ENCODE measurements at places on chromosomes 1 and 21.

DNA sequence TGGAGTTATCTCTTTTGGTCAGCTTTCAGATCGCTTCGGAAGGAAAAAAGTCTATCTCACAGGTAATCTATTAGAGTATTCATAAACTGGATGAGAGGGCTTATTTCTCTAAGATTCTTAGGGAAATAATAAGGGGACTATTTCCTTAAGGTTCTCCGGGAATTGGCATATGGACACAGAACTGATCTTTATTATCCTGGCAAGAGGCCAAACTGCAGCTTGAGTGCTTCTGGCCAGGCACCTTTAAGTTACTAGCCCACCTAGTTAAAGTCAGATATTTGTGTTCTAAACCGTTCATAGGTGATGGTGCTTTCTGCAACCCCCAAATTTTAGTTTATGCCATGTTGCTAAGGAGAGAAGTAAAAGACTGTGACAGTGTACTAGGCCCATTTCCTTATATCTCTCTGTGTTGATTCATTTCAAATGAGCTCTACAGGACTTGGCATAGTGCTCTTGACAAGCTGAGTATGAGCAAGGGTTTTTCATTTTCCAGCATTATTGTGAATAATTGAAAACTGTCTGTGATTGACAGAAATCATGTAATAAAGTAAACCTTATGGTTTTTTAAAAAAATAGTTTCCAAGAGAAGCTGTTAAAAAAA, 43.4 kb downstream of the SLC22A15 start:
- no peak for DNase-seq

DNA sequence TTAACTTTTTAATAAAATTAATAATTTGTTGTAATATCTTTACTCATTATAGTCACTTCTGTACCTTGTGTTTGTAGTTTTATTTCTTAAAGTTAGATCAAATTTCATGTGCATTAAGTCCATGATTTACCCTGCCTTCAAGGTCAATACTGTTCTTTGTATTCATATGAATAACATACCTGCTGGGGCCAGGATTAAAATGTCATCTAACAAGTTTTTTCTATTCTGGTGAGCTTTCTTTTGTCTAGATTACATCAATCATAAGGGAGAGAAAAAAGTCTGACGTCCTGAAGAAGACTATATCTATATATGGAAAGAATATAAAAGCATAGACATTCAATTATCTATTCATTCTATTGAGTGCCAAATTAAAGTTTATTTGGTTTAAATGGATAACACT, 232.6 kb downstream of the COL11A1 start:
- DNase-seq = no peak

DNA sequence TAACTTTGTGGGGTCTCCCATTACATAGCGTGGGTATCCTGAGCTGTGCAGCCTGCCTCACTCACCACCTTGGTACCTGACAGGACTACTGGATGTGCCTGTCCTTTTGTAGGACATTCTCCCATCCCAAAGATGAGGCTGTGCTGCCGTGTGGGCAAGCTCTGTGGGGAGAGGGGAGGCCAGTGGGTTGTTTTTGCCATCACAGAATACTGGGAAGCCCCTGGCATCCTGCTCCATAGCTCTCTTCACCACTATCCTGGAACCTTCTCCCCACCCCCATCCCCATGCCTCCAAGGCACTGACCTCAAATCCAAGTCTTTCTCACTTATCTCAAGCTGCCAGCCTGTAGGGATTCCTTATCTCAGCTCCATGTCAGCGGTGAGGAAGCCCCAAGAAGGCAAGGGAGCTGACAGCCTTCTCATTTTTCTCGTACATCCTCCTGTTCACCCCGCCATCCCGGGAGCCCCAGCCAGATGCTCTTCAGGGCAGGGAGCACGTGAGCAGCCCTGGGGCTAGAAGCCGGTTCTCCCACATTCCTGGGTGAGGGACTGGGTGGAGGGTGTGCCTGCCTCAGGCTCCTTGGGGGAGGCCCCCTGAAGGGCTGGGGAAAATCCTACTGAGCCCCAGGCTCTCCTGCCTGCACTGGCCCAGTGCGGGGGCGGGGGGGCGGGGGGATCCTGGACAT, 2.4 kb upstream of the ELF3 start:
- peak; percentile 20 for DNase-seq

GRCh38 chr1:205255941-205256780, 28.4 kb downstream of the TMCC2 start:
- DNase-seq = peak; percentile 87

GRCh38 chr21:46255758-46256337, 27.3 kb upstream of the LSS start:
- no peak for DNase-seq

- no peak for DNase-seq
Measured at GRCh38 chr1:46362158-46362557, 21.6 kb downstream of the NSUN4 start.

DNA sequence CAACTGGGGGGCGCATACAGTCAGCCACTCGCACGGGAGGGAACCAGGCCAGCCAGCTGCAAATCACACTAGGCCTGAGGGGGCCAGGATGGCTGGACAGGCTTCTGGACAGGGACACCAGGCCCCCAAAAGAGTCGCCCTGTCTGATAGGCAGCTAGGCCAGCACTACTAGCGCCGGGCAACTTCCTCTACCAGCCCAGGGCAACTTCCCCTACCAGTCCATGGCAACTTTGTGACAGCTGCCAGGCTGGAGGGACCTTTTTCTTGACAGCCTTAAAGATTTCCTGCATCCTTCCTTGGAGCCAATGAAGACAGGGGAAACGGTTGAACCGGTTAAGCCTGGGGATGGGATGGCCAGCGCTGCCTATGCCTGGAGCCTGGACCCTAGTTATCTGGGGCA, 5.1 kb downstream of the IFFO2 start:
- DNase-seq = no peak

- DNase-seq = no peak
Measured at GRCh38 chr1:92980732-92981647, 19.7 kb upstream of the DIPK1A start.

GRCh38 chr1:84916897-84917296, 23.9 kb upstream of the LPAR3 start:
- DNase-seq = no peak

GRCh38 chr21:44436111-44436611, 19.1 kb upstream of the LRRC3 start:
- no peak for DNase-seq

DNA sequence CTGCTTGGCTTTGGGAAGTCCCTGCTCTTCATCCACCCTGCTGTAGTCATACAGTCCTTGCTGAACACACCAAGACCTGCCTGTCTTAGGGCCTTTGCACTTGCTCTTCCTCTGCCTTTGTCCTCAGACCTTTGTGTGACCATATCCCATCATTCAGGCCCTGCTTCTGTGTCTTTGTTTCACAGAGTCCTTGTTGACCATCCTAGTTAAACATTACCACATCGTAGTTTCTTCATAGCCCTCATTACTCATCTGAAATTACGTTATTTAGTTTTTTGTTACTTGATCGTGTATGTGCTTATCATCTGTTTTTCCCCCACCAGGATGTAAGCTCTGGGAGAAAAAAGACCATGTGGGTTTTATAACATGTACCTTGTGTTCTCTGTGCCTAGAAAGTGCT, 18.3 kb upstream of the SPRR5 start:
- DNase-seq = no peak

DNA sequence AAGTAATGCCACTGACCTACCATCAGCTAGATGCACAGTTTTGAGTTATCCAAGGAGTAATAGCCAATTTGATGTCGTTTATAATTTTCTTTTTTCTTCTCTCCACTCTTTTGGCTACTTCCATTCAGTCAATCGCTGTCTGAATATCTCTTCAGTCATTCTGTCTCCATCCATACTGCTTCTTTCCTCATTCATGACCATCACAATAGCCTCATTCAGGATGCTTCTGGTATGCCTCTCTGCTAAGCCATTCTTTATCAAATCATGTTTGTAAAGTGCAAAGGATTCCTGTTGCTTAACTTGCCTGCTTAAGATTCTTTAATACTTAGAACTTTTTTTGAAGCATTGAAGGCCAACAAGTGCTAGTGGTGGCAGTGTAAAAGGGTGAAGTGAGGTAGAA, 20.2 kb downstream of the TYW3 start:
- DNase-seq = no peak

GRCh38 chr1:199612976-199613774, 414.3 kb upstream of the NR5A2 start:
- DNase-seq = peak; percentile 12

DNA sequence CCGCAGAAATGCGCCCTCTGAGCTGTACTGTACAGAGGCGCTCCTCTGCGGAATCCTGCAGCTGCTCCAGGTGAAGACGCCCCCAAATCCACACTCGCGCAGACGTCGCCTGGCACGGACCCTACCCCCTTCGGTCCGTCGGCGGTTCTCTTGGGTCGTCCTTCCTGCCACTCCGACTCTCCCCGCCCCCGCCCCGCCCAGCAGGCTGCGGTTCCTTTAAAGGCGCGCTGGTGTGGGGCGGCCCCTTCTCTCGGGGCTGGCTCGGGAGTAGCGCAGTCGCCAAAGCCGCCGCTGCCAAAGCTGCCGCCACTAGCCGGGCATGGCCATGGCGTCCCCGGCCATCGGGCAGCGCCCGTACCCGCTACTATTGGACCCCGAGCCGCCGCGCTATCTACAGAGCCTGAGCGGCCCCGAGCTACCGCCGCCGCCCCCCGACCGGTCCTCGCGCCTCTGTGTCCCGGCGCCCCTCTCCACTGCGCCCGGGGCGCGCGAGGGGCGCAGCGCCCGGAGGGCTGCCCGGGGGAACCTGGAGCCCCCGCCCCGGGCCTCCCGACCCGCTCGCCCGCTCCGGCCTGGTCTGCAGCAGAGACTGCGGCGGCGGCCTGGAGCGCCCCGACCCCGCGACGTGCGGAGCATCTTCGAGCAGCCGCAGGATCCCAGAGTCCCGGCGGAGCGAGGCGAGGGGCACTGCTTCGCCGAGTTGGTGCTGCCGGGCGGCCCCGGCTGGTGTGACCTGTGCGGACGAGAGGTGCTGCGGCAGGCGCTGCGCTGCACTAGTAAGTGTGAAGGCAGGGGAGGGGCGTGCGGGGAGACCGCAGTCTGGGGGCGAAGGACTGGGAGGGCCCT, at the start of gene RASSF5:
TSS of gene RASSF5 (plus strand) at position 248 of the 846 bp plus-strand sequence. CDS start at position 320, 72 bp downstream.
- peak; percentile 79 for DNase-seq

DNA sequence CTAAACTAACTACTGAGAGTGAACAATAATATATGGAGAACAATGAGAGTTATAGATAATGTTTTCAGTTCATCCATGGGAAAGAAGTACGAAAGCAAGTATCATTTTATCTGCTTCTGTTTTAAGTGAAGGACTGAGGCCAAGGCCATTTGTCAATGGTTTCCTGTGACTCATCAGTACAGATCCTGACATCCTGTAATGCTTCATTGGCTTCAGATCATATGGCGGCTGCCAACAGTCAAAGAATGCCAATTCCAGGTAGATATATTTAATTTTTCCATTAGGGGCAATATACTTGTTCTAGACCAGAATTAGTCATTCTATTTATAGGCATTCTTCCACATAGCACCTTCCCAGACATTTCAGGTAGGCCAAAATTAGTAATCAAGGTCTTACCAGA, 97.3 kb downstream of the USH2A start:
- DNase-seq = no peak

GRCh38 chr1:234730770-234731568, 121.0 kb upstream of the IRF2BP2 start:
- DNase-seq = peak; percentile 75

GRCh38 chr1:21123287-21123948, 53.3 kb downstream of the EIF4G3 start:
- DNase-seq = no peak

GRCh38 chr1:153958961-153959260, 499 bp upstream of the CRTC2 start:
- no peak for DNase-seq

DNA sequence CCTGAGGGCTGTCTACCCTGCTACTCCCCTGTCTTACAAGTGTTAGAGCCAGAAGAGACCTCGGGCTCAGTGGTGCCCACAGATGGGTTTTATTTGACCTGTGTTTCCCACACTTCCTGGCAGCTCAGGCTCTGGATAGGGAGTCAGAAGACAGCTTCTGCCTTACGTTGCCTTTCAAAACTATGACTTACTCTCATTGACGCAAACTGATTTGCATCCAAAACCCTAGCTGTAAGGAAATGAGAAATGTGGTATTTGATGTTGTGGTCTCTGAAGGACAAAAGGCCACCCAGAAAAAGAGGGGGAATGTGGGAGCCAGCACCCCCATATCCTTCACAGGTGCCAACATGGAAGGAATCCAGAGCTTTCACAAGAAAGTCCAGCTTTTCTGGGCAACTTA, 180.2 kb downstream of the ATG4C start:
- DNase-seq = no peak

DNA sequence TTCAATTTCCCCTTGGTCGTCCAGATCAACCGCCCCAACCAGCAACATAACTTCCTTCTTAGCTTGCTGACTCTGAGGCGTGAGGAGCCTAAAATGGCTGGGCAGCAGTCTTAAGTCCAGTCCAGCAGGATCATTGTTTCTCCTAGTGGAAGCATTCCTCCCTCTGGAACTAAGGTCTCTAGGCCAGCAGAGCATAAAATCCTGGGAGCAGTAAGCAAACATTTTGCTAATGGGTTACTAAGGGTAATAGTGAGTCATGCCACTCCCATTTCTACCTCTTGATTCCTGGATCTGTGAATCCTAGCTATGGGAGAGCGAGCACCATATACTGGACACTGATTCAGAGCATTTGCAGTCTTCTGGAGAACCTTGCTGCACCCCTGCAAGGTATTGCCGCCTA, 59.9 kb downstream of the ADSS2 start:
- no peak for DNase-seq

DNA sequence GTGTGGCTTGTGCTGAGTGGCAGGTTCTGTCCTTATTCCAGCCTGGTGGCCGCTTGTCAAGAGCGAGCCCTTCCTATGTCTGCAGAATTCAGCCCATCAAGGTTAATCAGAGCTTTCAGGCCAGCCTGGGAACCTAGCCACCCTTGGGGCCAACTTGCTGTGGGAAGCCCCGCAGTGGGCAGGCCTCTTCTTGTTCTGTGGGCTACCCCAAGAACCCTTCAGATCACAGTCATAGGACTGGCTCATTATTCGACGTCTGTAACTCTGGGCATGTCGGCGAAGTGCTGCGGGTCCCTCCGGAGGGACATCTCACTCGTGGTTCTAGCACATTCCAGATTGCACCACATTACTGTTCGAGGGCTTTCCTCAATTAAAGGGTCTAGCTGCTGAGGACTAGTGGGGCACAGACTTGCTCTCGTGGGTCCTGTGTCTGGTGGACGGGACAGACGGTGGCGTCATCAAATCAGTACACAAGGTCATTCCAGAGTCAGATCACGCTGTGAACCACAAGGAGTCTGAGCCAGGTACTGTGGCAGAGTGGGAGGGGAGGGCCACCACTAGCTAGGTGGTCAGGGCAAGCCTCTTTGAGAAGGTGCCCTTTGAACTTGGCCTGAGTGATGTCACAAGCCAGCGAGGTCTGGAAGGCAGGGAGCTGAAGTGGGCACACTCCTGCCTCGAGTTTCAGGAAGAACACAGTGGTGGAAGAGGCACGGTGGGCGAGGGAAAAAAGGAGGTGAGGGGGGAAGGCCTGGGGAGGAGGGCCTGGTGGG, 20.3 kb upstream of the TNFRSF1B start:
- DNase-seq = no peak

- no peak for DNase-seq
Measured at GRCh38 chr1:223006917-223007648, 136.0 kb downstream of the TLR5 start.

DNA sequence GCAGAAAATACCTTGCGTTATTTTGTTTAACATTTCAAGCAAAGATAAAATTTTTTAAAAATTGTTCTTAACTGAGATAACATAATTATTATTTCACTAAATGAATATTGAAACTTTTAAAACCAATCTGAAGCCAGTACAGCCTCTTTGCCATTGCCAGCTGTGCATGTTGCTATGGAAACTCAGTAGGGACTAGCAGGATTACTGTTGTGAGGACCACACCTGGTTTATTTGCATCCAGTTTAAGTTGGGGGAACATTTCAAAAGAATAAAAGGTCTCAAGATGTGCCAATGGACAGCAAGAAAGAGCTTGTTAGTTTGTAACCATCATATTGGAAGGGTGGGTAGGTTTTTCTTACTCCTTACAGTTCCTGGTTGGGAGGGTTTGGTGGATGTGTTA, 80.7 kb downstream of the POU2F1 start:
- DNase-seq = no peak
